ENCODE measurements at places on chromosomes 3 and 15.

DNA sequence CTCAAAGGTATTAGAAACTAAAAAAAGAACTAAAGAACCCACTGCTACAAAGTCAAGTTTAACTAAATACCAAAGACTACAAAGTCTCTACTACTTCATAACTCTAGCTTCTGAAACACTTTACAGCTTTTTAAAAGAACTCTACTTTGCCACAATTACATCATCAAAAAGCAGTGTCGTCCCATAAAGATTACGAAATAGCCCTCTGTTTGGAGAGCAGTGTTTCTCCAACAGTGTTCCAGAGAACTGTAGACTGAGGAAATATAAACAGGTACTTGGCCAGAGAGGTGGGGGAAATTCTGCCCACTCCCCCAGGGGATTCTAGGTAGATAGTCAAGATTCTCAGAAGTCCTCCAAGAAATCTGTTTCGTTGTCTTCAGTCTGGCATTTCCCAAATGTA, 225.6 kb downstream of the PDZRN3 start:
- DNase-seq, result no peak

- DNase-seq, result no peak
These were observed 68.0 kb downstream of the FNDC3B start for GRCh38 chr3:172107403-172107802.

DNA sequence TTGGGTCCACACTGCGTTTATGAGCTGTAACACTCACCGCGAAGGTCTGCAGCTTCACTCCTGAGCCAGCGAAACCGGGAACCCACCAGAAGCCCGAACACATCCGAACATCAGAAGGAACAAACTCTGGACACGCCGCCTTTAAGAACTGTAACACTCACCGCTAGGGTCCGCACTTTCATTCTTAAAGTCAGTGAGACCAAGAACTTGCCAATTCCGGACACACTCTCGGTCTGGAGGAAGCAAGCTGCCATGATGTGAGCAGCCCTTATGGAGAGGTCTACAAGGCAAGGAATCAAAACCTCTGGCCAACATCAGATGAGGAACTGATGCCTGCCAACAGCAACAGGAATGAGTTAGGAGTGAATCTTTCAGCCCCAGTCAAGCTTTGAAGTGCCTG, 62.9 kb downstream of the SLC28A2 start:
- no peak for DNase-seq

DNA sequence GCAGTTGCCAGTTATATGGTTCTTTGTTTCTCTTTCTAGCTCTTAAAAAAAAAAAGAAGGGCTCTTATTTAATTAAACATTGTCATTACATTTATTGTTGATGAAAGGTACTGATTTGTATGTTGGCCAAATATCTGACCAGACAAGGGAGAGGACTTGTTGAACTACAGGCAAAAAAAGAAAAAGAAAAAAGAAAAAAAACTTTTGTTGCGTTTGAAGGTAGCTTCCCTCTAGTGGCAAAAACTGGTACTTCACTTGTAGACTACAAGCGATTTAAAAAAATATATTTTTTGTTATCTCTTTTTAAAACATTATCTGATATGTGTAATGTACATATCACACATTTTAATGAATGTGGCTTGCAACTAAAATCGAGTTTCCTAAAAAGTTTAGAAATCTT, 280.6 kb downstream of the ROBO2 start:
- no peak for DNase-seq

DNA sequence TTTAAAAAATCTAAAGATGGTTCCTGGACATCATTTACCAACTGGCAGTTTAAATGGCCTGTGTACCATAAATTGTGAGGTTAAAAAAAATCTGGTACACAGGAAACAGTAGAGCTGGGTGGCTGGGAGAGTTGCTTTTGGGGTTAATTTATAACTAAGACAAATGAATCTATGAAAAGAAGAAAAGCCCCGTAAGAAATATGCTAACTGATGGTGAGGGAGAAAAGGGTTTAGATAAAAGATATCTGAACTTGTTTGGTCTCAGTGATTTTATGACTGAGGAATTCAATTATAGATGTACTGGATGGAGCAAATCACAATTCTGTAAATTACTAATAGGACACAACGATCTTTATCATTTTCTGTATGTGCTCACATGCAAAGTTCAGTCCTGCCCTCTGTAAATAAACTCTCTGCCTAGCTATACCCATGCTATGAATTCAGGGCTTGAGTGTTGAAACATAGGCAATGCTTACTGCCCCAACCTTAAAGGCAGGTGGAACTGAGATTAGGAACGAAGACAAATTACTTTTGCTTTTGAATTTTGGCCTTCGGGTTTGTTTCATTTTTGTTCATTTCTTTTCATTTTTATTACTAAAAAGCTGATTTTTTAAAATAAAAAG, 28.0 kb downstream of the PPARG start:
- DNase-seq, result no peak

- DNase-seq, result no peak
These were observed 9.6 kb downstream of the KIF7 start for GRCh38 chr15:89645680-89646079.

- DNase-seq, result no peak
These were observed 472.7 kb upstream of the ARL6 start for GRCh38 chr3:97291901-97292300.

GRCh38 chr3:171442184-171442583, 18.0 kb downstream of the TNIK start:
- DNase-seq, result no peak

- DNase-seq, result no peak
These were observed 579.3 kb downstream of the EDEM1 start for GRCh38 chr3:5766848-5767247.

- no peak for DNase-seq
These were observed 149.8 kb upstream of the ROBO1 start for GRCh38 chr3:79917561-79917960.

- no peak for DNase-seq
These were observed 138.8 kb upstream of the PRR20G start for GRCh38 chr3:127426444-127427153.

DNA sequence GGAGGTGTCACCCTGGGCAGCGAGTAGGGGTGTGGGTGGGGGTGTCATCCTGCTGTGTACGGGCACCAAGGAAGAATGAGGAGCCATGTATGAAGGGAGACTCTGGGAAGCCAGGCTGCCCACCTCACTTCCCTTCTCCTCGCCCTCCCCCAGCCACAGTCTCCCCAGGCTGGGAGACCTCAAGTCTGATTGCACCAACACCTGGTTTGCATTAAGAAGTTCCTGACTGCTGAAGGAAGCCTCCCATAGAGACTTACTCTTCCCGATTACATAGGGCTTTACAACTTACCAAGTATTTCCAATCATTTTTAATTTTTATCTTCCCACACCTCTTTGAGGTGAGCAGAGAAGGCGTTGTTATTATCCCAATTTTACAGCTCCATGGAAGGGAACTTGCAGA, 29.5 kb upstream of the SMAD3 start:
- DNase-seq, result no peak

- DNase-seq, result no peak
These were observed 189.2 kb downstream of the ECT2 start for GRCh38 chr3:172939651-172940293.

GRCh38 chr3:39753391-39753790, 56.0 kb upstream of the MYRIP start:
- no peak for DNase-seq

- DNase-seq, result no peak
These were observed 88.7 kb upstream of the EPHB3 start for GRCh38 chr3:184472723-184473428.

GRCh38 chr15:88849376-88850072, 45.8 kb downstream of the HAPLN3 start:
- DNase-seq, result no peak

GRCh38 chr15:68312701-68313204, 35.2 kb downstream of the FEM1B start:
- DNase-seq, result no peak

DNA sequence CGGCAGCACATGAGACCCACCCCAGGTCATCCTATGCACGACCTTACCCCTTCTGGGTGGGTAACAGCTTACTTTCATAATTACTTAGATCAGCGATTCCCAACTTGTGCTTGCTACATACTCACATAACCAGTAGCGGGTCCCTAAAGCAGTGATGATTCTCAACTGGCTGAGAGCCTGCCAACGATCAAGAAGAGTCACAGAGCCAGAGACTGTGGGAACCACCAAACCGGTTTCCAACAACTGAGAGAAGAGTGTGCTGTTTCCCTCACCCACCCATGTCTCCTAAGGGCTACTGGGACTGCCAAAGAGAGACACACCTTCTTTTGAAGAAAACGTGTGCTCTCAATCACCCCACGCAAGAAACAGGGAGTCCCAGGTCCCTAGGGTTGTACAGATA, 12.0 kb upstream of the XXYLT1 start:
- DNase-seq, result no peak

DNA sequence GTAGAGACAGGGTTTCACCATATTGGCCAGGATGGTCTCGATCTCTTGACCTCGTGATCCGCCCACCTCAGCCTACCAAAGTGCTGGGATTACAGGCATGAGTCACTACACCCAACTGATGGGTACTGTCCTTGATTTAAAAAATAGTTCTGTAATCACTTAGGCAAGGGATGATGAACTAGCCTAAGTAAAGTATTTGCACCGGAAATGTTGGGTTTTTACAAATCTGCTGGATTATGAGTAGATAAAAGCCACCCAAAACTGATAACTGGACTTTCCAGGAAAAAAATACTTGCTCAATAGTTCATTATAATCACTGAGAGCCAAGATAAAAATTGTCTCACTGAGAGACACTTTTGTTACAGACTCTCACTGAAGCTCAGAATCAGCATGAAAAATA, 218.0 kb downstream of the WNT5A start:
- no peak for DNase-seq

- no peak for DNase-seq
These were observed 38.8 kb downstream of the ADCY5 start for GRCh38 chr3:123410149-123410515.

DNA sequence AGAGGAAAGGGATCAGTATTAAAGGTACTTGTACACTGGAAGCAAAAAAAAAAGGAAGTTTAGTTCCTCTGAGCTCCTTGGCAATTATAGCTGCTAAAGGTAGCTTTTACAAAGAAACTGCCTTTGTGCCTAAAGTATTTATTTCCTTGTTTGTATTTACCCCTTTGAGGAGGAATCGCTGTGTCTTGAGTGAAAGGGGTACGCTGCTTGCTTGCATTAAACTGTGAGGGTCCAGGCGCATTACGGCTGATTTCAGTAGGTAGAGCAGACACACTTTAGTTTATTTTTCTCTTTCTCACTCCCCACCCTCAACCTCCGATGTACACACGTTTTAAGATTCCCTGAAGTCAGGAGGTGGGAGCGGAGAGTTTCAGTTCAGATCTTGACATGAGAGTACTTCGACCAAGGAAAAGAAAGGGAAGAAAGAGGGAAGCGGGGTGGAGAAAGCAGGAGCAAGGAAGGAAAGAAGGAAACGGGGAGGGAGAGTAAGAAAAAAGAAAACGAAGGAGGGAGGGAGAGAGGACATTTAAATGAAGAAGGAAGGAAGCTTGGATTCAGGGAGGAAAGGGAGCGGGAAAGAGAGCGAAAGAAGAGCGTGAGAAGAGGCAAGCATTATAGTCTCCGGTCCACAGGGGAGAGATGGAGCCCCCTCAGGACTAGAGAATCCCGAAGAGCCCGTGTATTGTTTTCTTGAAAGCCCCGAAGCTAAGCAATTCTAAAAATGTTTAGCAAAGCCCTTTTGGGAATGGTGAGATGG, 1.2 kb upstream of the MME start:
- DNase-seq, result no peak

GRCh38 chr15:58520936-58521292, 89.1 kb downstream of the LIPC start:
- DNase-seq, result no peak

GRCh38 chr3:132870541-132870940, 148.3 kb upstream of the NPHP3 start:
- DNase-seq, result no peak

Data from SIG-M5 (cell line).